ENCODE measurements at places on chromosomes 11 and 22.

- DNase-seq = no peak
Measured at GRCh38 chr22:23073526-23074229, 3.4 kb downstream of the GNAZ start.

- DNase-seq = no peak
Measured at GRCh38 chr11:28461846-28462245, 353.7 kb downstream of the METTL15 start.

DNA sequence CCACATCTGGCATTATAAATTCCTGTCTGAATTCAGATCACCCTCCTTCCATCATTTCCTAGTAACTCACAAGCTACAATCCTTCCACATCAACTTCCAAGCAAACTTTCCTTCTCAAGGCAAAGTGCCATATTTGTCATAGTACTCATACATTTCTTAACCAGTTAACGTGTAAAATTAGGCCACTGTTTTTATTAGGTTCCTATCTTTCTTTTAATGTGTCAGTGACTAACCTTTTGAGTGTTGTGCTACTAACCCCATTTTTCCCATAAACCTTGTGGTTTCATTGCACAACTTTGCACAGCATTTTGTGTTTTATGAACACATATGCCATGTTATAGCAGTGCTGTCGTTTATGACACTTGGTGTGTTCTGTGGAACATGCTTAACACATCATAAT lies 90.1 kb downstream of the KIF18A start:
- DNase-seq = no peak

DNA sequence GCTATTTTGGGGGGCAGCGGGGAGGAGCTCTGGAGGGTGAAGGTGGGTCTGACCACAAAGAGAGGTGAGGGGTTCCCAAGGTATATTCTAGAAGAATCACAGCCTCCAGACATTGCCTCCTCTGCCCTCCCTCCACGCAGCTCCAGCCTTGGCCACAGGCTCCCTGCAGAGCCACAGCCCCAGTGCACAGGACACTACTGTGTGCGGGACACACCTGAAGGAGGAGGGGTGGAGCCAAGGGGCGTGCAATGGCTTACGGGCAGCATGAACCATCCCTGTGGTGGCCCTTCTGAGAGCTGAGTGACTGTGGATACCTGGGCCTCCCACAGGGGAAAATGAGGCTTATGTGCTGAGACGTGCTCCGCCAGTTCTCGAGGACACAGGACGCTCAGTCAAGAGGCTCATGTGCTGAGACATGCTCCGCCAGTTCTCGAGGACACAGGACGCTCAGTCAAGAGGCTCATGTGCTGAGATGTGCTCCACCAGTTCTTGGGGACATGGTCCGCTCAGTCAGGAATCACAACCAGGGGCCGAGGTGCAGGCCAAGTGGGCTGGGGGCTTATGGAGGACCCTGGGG lies 417.3 kb downstream of the SHANK2 start:
- DNase-seq = no peak

- DNase-seq = peak; percentile 72
Measured at GRCh38 chr22:46803031-46803880, 40.8 kb downstream of the TBC1D22A start.

- no peak for DNase-seq
Measured at GRCh38 chr22:44403602-44404329, 91.0 kb upstream of the SHISAL1 start.

DNA sequence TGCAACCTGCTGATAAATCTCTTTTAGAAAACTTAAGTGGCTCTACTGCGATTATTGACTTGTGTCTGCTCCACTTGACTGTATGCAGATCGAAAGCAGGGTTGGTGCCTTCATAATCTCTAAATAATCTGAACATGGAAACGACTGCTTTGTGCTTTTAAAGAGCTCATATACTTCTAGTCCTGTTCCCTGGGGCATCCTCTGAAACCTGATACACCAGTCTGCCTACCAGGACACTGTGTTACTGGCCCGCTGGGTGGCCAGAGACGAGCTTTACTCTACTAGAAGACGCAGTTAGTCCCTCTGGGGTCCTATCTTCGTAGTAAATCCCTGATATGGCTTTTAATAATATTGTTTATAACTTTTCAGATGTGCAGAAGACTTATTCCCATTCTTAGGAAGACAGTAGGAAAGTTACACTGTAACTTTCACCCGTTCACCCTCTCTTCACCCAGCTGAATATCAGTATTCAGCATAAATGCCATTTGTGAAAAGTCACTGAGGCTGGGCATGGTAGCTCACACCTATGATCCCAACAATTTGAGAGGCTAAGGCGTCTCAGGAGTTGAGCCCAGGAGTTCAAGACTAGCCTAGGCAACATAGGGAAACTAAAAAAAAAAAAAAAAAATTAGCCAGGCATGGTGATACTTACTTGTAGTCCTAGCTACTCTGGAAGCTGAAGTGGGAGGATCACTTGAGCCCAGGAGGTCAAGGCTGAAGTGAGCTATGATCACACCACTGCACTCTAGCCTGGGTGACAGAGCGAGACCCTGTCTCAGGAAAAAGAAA lies 9.0 kb upstream of the HTR3B start:
- no peak for DNase-seq

All from activated CD4-positive, CD25-positive, alpha-beta regulatory T cell treated with anti-CD3 and anti-CD28 coated beads, Interleukin-2, amount 50 U/mL, for 72 hours (primary cell).